ENCODE measurements at places on chromosomes 5 and 9.

GRCh38 chr5:989961-990530 is 18.6 kb upstream of the NKD2 start:
- DNase-seq: peak; percentile 68

DNA sequence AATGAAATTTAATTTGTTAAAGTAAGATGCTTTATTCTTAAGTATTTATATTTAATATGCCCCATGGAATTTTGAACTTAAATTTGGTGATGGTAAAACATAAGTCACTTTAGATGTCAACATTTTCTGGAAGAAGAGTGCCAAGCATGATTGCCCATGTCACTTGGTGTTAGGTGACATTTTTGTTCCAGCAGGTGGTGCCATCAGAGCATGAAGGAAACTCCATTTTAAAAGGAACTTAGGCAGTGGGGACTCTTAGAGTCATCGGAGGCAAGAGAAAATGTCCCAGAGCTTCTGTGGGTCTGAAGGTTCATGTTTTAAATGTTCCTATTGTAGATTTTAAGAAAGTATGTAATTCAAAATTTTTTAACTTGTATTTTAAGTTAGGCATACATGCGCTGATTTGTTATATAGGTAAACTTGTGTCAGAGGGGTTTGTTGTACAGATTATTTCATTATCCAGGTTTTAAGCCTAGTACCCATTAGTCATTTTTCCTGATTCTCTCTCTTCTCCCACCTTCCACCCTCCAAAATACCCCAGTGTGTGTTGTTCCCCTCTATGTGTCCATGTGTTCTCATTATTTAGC is 789.3 kb downstream of the SEMA5A start:
- DNase-seq: no peak

DNA sequence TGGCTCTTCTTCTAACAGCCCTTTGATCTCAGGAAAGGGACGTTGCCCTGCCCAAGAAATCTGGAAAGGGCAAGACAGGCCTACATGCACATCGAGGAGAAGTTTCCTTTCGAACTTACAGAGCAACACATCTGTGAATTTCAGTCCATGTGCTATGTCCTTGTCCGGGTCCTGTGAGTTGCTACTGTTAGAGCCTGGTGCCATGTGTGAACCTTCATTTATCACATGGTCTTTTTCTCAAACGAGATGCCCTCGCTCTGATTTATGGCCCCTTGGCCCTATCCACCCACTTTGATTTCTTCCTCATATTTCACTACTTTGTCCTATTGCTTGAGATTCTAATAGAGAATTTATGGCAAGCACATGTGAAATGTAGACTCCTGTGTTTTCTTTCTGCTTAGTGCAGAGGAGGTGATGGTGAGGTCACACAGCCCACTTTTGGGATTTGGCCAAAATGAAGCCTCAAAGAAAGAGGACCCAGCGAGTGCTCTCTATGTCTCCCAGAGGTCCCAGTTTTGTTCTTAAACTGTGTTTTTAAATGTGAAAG is 153.1 kb downstream of the SNCAIP start:
- DNase-seq: no peak

GRCh38 chr5:121949885-121950284 is 11.9 kb upstream of the SRFBP1 start:
- no peak for DNase-seq

DNA sequence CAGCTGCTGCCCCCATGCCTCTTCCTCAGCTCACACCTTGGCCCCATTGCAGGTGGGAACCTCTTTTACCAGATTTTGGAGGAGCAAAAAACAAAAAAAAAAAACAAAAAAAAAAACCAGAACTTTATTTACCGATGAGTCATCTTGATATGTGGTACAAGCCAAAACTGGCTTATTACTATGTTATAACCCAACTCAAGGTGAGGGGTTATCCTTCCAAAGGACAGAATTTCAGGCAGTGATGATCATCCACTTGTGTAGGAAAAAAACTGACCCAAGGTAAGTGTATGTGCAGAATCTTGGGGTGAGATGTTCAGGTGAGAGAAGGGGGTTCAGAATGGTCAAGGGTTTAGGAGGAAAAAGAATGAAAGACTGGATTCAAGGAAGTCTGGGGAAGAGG is 142.6 kb upstream of the FST start:
- DNase-seq: no peak

DNA sequence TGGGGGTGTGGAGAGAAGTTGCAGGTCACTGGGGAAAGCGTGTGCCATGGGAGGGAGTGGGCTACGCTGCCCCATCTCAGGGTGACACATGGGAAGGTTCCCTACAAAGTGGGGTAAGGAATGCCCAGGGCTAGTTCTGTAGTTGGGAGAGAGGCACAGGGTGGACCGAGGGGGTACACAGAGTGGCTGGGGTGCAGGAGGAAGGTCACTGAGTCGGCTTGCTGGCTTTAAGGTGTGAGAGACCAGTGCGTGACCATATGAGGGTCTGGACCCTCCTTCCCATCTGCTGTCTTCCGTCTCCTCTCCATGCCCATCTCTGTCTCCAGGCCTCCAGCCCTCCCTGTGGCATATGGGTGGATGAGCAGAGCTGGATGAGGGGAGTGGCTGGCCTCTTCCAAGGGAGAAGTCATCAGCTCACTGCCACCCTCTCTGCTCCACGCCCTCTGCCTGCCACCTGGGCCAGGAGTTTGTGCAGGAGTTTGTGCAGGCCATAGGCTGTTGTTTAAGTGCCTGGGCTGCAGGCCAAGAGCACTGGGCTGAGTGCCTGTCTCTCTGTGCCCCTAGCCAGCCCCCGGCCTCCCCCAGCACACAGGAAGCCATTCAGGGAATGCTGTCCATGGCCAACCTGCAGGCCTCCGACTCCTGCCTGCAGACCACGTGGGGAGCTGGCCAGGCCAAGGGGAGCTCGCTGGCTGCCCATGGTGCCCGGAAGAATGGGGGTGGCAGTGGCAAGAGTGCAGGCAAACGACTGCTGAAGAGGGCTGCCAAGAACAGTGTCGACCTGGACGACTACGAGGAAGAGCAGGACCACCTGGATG is 96.8 kb downstream of the PHF2 start:
- peak; percentile 42 for DNase-seq

DNA sequence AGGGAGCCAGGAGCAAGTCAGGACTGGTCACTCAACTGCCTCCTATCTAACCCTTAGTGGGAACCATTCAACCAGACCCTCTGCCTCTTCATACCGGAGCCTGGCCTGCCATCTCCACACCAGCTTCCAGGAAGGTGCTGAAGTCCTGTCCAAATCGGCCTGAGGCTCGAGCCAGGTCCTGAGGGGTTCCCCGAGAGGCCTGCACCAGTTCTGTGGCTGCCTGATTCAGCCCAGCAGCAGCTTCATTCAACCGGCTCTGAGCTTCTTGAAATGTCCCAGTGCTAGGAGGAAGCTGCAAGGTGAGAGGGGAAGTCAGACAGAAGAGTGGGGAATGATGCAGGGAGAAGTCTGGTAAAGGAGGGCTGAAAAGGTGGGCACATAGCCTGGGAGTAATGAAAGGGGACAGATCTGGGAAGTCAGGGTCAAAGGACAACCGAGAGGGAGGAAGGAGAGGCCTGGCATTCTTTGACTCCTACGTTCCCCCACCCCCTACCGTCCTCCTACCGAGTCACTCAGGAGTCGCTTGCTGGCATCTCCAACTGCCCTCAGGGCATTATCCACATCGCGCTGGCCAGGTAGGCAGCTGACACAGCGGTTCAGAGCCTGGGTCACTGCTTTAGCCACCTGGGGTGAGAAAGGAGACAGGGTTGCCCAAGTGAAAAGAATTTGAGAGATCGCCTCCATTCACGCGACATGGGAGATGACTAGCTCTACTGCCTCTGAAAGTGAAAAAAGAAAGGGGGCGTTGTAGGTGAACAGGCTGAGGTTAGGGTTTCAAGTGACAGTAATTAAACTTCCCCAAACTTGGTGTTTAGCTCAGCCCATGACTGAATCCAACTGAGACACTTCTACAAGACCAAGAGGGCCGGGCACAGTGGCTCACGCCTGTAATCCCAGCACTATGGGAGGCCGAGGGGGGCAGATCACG is 20.2 kb downstream of the TLN1 start:
- no peak for DNase-seq
